ENCODE measurements at places on chromosomes 11 and 22.

DNA sequence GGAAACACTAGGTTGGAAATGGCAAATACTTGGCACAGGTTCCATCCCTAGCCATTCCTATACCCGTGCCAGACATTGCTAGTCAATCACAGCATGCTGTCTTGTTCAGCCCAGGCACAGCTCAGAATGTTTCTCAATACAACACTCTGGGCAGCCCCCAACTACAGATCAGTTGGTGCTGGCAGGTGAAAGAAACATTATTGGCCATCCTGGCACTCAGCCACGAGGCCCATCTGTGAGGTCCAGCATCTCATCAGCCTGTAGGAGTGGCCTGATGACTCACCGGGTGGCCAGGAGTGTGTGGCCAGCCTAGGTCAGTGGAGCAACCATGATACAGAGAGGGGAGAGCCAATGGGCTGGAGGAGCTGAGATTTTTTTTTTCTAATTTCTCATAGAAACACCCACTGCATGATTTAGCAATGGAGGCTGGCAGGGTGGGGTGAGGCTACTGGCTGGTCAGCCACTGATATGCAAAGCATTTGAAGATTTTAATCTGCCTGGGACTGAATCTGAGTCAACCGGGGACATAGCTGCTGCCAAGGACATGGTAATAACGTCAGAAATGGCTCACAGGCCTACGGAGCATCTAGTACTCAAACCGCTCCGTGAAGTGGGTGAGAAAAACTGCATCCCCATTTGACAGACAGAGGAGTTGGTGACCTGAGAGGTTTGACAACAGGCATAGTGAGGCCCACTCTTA lies 5.4 kb downstream of the MYO18B start:
- DNase-seq, result peak; percentile 72

- no peak for DNase-seq
These were observed 9.9 kb downstream of the KCNQ1OT1 start for GRCh38 chr11:2689651-2690575.

- DNase-seq, result no peak
These were observed 684.9 kb downstream of the NTM start for GRCh38 chr11:132055296-132055695.

- DNase-seq, result no peak
These were observed 58.1 kb downstream of the DDI1 start for GRCh38 chr11:104094576-104094975.

- DNase-seq, result no peak
These were observed 2.8 kb downstream of the CABP7 start for GRCh38 chr22:29722587-29722986.

DNA sequence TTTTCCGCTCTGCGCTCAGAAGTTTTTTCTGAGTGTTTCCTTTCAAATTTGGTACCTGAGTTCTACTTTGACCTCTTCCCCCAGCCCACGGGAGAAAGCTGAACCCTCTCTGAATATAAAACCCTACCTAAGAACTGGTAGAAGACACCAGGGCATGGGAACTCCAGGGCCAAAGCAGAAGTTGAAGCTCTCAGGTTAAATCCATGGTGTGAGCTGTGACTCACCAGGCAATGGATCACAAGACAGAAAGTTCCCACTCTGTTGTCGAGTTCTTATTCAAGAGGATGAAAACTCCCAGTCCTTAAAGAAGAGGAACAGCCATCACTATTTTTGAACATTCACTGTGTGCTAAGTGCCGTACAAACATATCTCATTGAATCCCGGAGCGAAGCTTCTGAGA lies 8.9 kb downstream of the TMEM218 start:
- peak; percentile 94 for DNase-seq

DNA sequence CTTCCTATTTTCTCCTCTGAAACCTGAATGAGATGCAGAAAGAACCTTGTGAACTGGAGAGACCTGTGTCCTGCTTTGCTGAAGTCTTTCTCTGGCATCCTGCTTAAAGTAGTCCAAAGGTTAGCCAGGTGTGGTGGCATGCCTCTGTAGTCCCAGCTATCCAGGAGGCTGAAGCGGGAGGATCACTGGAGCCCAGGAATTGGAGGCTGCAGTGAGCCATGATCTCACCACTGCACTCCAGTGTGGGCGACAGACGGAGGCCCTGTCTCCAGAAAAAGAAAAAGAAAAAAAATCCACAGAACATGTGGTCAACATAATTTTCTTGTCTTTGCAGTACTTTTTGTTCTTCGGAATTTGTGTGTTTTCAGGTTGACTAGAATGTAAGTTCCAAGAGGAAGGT lies 2.3 kb upstream of the KREMEN1 start:
- no peak for DNase-seq

- no peak for DNase-seq
These were observed 4.3 kb upstream of the TEAD1 start for GRCh38 chr11:12669930-12670329.

GRCh38 chr22:22404598-22405284 lies 103.8 kb downstream of the ZNF280B start:
- DNase-seq, result no peak

- DNase-seq, result peak; percentile 26
These were observed 20.6 kb upstream of the RPS13 start for GRCh38 chr11:17098038-17098437.

- no peak for DNase-seq
These were observed 50.4 kb upstream of the NECTIN1 start for GRCh38 chr11:119779195-119780071.

- DNase-seq, result no peak
These were observed 679 bp downstream of the B4GAT1 start for GRCh38 chr11:66346476-66347424.

GRCh38 chr11:128422576-128423370 lies 164.6 kb downstream of the ETS1 start:
- DNase-seq, result no peak

- DNase-seq, result peak; percentile 80
These were observed 26.1 kb upstream of the APLP2 start for GRCh38 chr11:130043575-130043974.

DNA sequence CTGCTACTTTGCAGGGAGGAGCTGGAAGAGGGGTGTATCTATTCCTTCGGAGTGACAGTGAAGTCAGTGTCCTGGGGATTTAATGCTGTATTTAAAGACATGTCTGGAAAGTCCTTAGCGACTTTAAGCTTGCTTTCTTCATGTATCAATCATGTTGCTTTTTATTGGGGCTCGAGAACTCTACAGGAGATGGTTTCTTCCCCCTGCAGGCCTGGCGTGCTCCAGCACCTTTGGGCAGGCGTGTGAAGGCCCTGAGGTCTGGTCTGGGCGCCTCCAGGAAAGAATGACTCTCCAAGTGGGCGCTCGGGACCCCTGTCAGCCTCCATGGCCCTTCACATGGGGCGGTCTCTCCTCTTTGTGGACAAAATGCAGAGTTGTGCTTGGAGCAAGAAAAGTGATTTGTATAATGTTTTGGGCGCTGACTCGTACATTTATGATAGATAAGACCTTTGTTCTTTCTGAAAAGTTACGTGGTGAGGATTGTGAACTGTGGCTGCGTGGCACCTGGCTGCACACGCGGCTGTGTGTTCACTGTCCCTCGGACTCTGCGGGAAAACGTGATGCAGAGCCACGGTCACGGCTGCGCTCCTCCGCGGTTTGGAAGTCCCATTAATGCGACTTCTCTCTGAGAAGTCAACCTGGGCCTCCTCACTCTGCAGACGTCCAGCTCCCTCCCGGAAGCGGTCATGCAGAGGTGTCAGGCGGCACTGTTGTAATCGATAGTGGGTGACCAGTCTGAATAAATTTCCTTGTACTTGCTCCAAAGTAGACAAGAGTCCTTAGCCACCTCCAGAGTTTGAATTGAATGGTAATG lies 282.5 kb downstream of the TBC1D22A start:
- no peak for DNase-seq

- DNase-seq, result no peak
These were observed 43.2 kb downstream of the IGLL5 start for GRCh38 chr22:22930571-22931556.

GRCh38 chr11:128324531-128325141 lies 262.7 kb downstream of the ETS1 start:
- no peak for DNase-seq

DNA sequence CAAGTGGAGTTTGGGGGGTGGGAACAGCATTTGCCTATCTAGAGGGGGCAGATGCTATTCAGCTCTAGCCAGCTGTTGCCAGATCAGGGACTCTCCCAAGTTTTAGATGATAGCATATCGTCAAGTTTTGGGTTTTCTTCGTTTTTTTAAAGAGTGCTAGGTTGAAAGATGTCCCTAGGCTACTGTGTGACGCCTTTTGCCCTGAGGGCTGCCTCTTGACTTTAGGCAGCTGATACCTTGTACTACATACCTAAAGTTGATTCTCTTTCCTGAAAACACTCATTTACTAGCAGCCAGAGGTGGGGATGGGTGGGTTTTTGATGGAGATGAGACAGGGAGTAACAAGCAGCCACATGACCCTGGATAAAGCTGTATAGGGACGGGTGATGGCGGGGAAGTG lies 87.1 kb downstream of the ABTB2 start:
- no peak for DNase-seq

DNA sequence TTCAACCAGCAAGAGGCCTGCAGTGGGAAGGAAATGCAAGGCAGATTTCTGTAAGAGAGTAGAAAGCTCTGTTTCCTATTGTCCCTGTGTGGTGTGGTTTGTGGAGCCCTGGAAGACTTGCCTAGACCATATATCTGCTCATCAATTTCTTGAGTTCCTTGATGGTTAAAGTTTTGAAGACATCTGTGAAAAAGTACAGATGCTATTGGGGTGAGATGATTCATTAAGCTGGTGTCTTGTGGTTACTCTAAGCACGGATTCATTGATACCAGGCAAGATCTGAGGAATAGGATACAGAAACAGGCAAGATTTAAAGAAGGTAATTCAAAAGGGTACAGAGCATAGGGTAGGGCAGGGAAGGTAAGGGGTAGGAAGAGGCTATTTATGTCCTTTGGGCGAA lies 275.8 kb upstream of the SESN3 start:
- no peak for DNase-seq

DNA sequence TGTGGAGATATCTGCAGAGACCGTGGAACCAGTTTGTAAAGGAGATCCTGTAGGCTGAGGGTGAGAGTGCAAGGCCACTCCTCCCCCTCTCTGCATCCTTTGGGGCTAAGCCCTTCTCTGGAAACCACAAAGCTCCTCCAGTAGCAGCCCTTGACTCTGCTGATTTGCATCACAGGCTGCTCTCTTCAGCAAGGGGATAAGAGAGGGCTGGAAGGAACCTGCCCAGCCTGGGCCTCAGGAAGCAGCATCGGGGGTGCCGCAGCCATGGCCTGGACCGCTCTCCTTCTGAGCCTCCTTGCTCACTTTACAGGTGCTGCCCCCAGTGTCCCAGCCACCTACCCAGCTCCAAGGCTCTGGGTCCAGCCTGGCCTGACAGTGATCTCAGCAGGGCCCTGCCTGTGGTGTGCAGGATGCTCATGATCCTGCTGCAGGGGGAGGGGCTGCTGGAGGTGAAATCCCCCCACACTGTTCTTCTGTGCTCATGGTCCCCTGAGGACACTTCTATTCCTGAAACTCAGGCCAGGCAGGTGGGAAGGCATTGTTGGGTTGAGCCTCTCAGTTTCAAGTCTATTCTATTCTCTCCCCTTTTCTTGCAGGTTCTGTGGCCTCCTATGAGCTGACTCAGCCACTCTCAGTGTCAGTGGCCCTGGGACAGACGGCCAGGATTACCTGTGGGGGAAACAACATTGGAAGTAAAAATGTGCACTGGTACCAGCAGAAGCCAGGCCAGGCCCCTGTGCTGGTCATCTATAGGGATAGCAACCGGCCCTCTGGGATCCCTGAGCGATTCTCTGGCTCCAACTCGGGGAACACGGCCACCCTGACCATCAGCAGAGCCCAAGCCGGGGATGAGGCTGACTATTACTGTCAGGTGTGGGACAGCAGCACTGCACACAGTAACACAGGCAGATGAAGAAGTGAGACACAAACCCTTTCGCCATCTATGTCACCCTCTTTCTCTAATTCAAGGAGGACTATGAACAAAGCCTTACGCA lies 68.5 kb upstream of the IGLL5 start:
- no peak for DNase-seq

- DNase-seq, result no peak
These were observed 14.9 kb downstream of the SCYL1 start for GRCh38 chr11:65539744-65540289.

GRCh38 chr11:15333407-15333806 lies 218.7 kb downstream of the INSC start:
- no peak for DNase-seq

GRCh38 chr11:72618803-72619202 lies 55.4 kb downstream of the PDE2A start:
- no peak for DNase-seq

Measured in suppressor macrophage treated with lipopolysaccharide for 1 hour (primary cell).